ENCODE measurements at places on chromosomes 5 and 9.

GRCh38 chr9:121661328-121661727, 9.9 kb downstream of the DAB2IP start:
- DNase-seq: no peak

DNA sequence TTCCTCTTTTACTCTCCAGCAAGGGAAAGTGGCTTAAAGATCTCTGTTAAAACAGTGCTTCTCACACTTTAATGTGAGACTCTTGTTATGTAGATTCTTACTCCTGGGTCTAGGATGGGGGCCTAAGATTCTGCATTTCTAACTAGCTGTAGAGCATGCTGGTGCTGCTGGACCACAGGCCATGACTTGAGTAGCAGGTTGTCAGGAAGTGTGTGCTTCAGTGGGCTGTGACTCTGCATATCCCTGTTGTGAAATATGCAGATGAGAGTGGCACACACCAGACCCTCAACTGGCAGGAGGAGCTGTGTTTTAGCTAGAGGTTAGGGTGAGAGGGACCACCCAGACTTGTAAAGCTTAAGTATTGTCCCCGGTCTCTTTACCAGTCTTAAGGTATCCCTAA, 191.1 kb upstream of the DMRT1 start:
- peak; percentile 14 for DNase-seq

DNA sequence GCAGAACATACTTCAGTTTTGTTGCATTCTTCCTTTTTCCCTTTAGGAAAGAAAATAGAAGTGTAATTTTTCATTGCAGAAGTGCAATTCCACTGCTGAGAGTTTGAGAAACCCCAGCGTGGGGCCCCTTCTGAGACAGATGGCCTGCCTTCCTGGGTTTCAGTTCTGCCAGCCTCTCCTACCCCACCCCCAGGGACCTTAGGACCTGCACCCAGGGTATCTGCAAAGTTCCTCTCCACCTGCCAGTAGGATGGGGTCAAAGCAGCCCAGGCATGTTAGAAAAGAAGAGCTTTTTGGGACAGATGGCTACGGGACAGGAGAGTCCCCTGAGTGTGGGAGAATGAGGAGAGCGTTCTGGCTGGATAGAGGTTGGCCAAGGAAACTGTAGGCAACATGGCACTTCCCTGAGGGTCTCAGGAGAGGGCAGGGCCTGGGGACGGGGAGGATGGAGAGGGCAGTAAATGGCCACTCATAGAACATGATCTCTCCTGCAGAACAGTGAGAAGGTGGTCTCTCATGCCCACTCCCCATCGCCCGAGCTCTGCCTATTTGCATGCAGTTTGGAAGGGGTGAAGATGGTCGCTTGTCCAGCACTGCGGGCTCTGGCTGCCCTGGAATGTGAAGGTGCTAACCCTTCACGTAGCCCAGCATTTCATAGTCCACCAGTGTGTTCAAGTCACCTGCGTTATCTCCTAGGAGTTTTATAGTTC, at the start of gene TIFAB:
TIFAB (minus strand) TSS at position 31 of the 710 bp plus-strand sequence. CDS start 2,412 bp downstream, outside the sequence.
- no peak for DNase-seq

GRCh38 chr5:119118000-119118399, 47.1 kb downstream of the DMXL1 start:
- no peak for DNase-seq

DNA sequence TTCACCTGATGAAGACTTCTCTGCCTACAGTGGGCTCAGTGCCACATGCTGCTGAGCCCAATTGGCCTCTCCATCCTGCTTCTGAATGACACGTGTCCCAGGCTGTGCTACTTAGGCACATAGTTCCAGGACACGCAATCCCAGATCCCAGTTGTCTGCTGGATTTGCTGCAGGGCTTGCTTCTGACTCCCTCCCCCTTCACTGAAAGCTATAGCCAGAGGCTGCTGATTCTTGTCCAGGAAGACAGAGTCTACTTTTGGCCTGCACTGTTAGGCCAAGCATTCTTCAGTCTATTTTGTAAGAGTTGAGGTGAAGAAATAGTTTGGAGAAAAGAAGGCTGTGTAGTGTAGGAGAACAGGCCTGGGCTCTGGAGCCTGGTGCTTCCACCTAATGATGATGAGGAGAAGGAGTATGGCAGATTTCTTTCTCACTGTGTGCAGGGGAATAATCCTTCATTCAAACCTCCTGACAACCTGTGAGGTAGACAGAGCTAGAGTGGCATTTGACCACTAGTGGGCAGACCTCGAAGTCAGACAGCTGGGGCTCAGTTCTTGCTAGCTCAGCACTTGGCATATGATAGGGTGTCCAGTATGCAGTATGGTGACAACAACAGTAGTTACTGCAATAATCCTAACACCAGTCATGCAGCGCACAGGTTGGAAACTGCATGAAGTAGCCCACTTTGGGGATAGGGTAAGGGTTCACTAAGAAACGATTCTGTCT, 19.5 kb upstream of the ASPN start:
- peak; percentile 20 for DNase-seq

- no peak for DNase-seq
Measured at GRCh38 chr9:437574-438001, 222.9 kb downstream of the DOCK8 start.
